NCI-H774 (cell line): ENCODE measurements at places on chromosomes 2 and 18.
A peak's percentile ranks its signal among the peaks of the same experiment; 100 is the strongest.

DNA sequence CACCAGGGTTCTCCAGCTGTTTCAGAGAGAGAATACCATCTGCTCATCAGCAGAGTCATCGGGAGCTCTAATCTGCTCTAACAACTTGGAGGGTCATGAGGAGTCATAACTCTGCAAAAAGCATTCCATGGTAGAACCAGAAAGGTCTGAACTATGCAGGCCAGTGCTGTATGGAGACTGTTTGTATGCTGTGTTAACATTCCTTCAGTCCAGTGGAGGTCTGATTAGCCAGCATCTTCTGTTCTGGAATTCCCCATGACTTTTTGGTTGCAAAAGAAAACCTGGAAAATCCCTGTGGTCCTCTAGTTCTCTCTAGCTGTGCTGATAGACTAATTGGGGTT is 9.4 kb upstream of the ITGB6 start:
- DNase-seq, result no peak

DNA sequence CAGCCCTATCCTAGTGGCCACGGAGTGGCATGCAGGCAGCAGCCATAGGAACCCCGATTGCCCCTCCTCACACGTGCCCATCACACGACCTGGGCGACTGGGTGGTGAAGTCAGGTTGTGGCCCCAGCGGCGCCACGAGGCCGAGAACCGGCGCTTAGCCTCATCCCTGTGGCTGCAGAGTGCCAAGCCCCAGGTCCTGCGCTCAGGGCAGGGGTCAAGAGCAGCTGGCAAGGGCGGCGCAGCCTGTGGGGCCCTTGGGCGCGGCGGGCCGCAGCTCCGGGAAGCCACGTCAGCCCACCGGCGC is 73.3 kb downstream of the RPIA start:
- no peak for DNase-seq

- DNase-seq, result no peak
Measured at GRCh38 chr2:767440-767839, 90.2 kb upstream of the TMEM18 start.

GRCh38 chr2:85907671-85908157 is 18.9 kb upstream of the ST3GAL5 start:
- DNase-seq, result no peak

GRCh38 chr18:37403100-37403781 is 162.4 kb downstream of the CELF4 start:
- no peak for DNase-seq

DNA sequence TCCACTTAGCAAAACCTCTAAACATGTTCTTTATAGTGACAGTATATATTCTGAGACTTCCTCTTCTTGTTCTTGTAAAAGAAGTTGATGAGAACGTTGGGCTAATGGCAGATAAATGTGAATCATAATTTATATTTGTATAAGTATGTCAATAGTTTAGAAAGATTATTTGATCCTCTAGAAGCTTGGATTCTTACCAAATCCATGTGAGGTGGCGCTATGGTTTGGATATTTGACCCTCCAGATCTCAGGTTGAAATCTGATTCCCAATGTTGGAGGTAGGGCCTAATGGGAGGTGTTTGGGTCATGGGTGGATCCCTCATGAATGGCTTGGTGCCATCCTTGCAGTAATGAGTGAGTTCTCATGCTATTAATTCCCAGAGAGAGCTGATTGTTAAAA is 29.8 kb upstream of the SCN1A start:
- no peak for DNase-seq

GRCh38 chr18:1746131-1746530 is 825.2 kb downstream of the METTL4 start:
- DNase-seq, result no peak

GRCh38 chr2:42474765-42475454 is 18.9 kb downstream of the KCNG3 start:
- peak; percentile 81 for DNase-seq

GRCh38 chr2:121567957-121568409 is 37.3 kb downstream of the RNU4ATAC start:
- no peak for DNase-seq

DNA sequence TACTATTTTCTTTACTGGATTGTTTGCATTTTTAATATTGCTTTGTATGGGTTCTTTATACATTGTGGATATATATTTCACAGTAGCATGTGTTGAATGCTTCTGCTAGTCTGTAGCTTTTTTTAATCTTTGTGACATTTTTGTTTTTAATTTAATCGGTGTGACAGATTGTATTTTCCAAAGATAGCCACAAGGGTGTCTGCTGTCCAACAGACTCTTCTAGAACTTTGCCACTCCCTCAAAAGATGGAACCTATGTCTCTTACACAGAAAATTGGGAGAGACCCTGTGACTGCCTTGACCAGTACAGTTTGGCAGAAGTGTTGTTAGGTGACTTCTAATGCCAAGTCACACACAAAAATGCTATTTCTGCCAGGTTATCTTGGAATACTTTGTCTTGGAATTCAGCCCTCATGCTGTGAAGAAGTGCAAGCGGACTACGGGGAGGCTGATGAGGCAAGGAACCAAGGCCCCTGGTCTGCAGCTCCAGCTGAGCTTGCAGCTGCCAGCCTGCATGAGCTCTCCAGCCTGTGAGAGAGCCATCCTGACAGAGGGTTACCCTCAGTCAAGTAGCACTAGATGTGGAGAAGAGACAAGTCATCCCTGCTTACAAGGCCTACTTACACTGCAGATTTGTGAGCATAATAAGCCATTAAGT is 110.8 kb downstream of the TDRD15 start:
- DNase-seq, result no peak

GRCh38 chr2:892401-892800 is 58.2 kb upstream of the SNTG2 start:
- DNase-seq, result no peak

GRCh38 chr2:20339012-20339411 is 11.6 kb downstream of the PUM2 start:
- no peak for DNase-seq

DNA sequence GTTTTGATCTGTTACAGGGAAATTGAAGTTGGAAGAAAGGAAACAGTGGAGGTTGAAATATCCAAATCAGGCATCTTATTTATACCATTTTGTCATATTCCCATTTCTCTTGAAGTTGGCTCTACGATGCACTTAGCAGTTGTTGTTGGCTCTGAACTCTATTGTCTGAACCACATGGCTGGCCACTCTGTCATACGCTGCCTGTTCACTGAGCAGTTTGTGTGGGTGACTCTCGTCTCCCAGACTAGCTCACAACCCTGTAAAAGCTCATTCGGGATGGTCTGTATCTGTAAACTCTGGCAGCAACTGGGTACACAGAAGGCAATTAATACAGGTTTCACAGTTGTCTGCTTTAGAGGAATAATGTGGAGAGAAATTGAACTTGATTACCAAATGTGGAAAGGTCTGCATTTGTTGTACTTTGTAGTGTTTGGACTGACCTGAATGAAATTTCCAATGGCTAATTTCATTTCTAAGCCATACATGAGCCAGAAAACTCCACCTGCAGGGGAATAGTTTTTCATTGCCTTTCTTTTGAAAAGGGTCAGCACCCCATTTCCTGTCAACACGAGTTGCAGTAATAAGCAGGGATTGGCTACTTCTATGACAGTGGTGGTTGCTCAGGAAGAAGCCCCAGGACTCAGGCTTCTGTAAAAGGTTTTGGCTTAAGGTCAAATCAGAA is 378.2 kb downstream of the OSR1 start:
- DNase-seq, result no peak
